ENCODE measurements at places on chromosomes 16 and 17.

GRCh38 chr16:74288065-74288464, 8.5 kb upstream of the PSMD7 start:
- no peak for DNase-seq

DNA sequence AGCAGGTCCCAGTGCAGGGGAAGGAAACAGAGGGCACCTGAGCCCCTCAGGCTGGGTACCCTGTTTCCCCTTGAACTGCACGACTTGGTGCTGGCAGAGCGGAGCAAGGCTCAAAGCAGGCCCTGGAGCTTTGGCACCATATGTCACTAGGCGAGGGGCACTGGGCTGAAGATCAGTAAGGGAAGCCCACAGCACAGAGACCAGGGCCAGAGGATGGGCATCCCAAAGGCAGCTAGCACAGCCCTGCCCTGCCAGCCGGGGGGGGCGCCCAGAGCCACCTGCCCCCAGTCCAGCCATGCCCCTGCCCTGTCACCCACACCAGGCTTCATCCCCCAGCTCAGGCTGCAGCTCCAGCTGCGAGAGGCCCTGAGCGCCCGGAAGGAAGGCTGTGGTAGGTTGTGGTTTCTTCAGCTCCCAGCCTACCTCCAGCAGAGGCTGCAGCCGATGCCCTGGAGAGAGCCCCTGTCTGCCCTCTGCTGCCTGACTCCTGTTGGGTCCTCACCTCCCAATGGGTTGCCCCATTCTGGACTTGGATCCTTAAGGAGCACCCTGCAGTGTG, 10.9 kb downstream of the NHERF1 start:
- no peak for DNase-seq

- DNase-seq, result no peak
Observed at GRCh38 chr16:7976125-7976524, 614.2 kb downstream of the TMEM114 start.

GRCh38 chr16:28982949-28983348, 1.9 kb upstream of the LAT start:
- DNase-seq, result no peak

DNA sequence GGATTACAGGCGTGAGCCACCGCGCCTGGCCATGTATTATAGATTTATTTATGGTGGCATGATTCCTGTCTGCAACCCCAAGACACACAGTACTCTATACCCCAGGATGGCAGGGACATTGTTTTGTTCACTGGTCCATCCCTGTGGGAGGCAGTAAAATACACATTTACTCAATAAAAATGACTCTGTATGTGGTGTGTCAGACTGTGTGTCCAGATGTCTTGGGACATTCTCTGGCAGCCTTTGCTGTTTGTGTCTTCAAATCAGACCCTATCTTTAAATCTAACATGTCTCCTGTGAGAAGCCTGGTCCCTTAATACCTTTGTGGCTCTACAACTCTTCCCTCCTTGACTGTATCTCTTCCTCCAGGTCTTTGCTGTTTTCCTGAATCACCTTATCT, 1.7 kb upstream of the COASY start:
- DNase-seq, result no peak

DNA sequence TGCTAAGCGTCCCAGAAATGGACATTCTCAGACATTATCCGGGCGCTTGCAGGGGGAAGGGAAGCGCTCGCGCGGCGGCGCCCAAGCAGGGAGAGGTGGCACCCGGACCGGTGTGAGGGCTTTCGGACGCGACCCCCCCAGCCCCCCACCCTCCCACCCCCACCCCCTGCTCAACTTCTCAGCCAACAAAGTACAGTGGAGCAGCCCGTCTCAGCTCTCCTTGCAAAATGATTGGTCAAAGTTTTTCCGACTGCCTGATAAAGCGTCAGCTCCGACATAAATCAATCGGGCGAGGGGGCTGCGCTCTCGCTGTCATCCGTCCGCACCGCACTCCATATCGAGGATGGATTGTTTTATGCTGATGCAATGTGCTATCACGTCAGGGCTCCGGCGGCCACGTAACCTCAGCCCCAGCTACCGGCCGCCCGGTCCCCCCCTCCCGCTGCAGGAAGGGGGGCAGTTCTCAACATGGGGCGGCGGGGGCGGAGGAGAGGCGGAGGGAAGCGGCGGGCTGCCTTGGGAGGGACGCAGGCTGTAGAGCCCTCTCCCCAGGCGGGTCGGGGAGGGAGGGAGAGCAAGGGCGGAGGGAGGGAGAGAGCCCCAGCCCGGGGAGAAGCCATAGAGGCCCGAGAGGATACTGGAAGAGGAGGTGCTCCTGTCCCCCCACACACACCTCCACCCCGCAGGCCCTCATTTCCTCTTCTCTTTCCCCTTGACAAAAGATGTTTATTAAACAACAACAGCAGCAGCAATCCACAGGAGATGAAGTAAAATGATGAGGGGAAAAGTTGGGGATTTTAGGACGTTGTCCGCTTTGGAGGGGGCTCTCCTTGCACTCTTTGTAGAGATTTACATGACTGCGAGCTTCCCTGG, at the start of gene HOXB9:
TSS of gene HOXB9 (minus strand) at position 114 of the 873 bp plus-strand sequence. CDS start at position 25, 89 bp downstream.
- no peak for DNase-seq

GRCh38 chr16:1960665-1961630, 1.6 kb downstream of the NDUFB10 start:
- DNase-seq, result no peak

DNA sequence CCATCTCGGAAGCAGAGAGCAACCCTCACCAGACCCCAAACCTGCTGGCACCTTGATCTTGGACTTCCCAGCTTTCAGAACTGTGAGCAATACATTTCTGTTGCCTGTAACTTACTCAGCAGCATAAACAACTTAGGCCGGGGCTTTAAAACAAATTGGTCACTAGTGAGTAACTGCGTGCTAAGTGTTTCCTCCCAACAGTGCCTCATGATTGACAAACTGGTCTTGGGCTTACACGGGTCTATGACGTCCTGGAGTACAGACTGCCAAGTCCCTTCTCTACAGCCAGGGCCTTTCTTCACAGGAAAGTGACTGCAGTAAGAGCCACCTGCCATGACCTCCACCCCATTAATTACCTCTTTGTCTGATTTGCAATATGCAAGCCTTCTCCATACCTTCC, 136.7 kb downstream of the XYLT1 start:
- DNase-seq, result no peak

DNA sequence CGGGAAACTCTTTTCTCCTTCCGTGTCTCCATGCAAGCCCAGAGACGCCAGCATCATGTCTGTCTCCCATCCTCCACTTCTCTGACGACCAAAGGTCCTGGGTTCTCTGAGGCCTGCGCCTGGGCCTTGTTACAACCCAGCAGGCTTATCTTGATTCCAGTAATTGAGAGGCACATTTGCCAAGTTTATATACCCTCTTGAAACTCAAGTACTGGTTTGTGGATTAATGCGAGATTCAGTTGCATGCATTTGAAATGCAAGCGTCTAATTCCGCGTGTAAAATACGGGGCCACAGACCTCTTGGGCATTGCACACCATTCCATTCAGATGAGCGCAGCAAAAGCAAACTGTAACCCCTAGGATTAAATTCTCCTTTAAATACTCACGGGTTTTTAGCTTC, 28.7 kb upstream of the CRISPLD2 start:
- DNase-seq, result no peak

DNA sequence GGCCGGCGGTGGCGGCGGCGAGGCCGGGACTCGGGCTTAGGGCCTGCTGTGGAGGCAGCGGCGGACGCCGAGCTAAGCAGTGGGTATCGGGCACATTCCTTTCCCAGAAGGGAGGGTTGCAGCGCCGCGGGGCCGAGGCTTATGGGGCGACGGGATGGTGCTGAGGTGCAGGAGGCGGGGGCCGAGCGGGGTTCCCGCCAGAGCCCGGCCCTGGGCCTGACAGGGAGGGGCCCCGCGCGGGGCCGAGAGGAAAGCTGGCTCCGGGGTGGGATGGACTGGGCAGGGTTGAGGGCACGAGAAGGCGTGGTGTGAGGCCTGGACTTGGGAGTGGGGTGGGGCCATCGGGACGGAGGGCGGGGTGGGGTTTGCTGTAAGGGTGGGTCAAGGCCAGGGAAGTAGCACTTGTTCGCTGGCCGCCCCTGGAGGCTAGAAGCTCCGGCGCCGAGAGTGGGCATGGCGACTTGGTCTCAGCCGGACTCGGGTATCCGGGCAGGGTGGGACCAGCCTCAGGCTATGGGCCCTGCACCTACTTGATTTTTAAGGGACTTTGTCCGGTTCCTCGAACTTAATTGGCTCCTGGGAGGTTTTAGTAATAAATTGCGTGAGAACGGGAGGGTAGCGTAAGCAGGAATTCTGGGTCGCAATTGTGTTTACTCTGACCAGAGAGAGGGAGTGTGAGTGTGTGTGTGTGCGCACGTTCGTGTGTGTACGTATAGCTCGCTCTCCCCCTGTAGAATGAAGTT, 396 bp downstream of the NFE2L1 start:
- DNase-seq, result peak; percentile 92

- no peak for DNase-seq
Observed at GRCh38 chr16:5496013-5496412, 398.4 kb upstream of the EEF2KMT start.

DNA sequence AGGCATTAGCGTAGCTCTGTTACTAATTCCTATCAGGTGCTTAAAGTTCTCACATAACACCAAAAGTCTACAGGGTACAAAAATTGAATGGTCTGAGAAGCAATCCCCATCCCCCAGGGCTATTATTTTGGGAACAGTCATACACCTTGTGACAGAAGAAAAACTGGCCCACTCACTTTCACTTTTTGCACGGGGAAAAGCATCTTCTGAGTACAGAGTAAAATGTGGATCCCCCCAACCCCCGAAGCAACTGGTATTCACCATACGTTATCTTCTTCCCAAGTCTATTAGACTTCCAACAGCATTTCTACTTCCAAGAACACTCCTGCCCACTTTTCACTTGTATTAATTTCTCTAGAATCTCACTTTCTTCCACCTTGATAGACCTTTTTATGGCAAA, 11.8 kb downstream of the GGA3 start:
- DNase-seq, result no peak

GRCh38 chr16:68517606-68518166, 21.4 kb upstream of the ZFP90 start:
- DNase-seq, result no peak

GRCh38 chr17:18028952-18029540, 9.9 kb downstream of the ATPAF2 start:
- DNase-seq, result no peak

DNA sequence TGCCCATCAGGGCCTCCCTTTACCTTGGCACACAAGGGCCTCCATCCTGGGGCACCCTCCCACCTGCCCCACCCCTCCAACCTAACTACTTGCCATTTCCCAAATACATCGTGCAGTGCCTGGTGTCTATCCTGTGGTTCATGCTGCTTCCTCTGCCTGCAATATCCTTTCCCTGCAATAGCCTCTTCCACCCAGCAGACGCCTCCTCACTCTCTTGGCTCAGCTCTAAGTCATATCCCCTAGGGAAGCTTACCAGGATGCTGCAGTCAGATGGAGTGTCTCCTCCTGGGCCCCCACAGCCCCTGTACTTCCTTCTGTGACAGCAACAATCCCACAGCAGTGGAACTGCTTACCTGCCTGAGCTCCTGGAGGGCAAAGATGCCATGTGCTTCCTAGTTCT, 36.7 kb downstream of the CCDC182 start:
- no peak for DNase-seq

GRCh38 chr16:87550495-87550961, 51.8 kb upstream of the JPH3 start:
- peak; percentile 51 for DNase-seq
